Natural killer cell treated with Interleukin-12 subunit alpha and Interleukin-12 subunit beta and Interleukin-15 and Interleukin-18, amount 100 ng/mL, for 72 hours (primary cell): ENCODE measurements at places on chromosomes 3 and 15. TPM values are rescaled to one million over a fixed set of nuclear protein-coding genes. Genes with fewer than 3 reads are reported as not detected.

DNA sequence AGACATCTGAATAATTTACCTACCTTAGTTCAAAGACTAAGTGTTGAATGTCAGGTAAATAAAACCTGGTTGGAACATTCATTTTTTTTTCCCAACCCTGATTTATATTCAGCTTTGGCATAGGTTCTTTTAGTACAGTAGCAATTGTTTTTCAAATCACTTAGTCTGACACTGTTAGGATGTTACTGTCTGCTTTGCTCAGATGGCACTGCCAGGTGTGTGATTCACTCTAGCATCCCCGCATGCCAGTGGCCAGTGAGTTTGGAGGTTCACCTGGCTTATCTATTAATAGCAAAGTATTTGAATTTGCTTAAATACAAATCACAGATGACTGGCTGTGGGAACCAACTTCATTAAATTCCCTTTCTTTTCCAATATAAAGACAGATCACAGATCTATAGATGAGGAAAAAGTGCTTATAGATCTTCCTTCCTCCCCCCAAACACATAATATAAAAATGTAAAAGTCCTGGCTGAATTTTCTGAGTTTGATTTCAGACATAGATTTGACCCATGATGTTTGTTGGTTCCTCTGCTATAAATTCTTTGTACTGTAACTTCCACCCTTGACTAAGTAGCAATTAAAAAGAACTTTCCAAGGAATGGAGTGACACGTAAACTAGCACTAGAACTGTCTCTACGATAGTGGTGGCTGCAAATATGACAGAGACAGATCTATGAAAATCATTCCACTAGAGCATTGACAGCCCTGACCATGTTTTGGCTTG, 3.9 kb downstream of the THBS1 start:
- no peak for DNase-seq

- no peak for DNase-seq
Measured at GRCh38 chr3:48996640-48997039, 6.6 kb downstream of the P4HTM start.

- peak; percentile 54 for DNase-seq
Measured at GRCh38 chr3:123287962-123288302, 86.2 kb downstream of the SEC22A start.

GRCh38 chr3:45566196-45566595, 28.4 kb upstream of the LIMD1 start:
- no peak for DNase-seq

- no peak for DNase-seq
Measured at GRCh38 chr3:58557491-58557890, 19.7 kb downstream of the FAM107A start.

GRCh38 chr15:99279827-99280226, 28.5 kb downstream of the LRRC28 start:
- no peak for DNase-seq

GRCh38 chr15:34336231-34336990, 1.2 kb downstream of the SLC12A6 start:
- no peak for DNase-seq

- DNase-seq, result no peak
Measured at GRCh38 chr3:177013681-177014280, 183.5 kb downstream of the TBL1XR1 start.

GRCh38 chr3:10350324-10350985, 29.5 kb upstream of the SEC13 start:
- DNase-seq, result no peak

DNA sequence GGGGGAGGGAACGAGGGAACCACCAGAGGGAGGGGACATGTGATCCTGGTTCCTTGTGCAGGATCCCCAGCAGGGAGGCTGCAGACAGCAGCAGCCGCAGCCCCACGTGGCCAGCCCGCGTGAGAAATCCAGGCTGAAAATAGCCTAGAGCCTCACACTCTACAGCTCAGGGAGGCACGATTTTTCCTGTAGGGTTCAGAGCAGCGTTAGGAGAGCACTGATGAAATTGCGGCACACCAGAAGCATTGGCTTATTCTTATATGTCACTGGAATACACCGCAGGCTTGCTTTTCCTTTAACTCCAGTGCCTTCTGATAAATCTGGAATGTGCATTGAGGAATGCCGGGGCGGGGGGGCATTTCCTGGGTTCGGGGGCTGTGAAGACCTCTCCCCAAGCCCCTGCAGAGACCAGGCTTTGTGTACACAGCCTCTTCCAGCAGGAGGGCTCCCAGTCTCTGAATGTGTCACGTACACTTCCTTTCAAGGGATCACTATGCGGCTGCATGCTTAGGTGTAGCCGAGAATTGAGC, 193.0 kb downstream of the ATP10A start:
- no peak for DNase-seq

- DNase-seq, result no peak
Measured at GRCh38 chr15:98722209-98722608, 73.9 kb downstream of the IGF1R start.

DNA sequence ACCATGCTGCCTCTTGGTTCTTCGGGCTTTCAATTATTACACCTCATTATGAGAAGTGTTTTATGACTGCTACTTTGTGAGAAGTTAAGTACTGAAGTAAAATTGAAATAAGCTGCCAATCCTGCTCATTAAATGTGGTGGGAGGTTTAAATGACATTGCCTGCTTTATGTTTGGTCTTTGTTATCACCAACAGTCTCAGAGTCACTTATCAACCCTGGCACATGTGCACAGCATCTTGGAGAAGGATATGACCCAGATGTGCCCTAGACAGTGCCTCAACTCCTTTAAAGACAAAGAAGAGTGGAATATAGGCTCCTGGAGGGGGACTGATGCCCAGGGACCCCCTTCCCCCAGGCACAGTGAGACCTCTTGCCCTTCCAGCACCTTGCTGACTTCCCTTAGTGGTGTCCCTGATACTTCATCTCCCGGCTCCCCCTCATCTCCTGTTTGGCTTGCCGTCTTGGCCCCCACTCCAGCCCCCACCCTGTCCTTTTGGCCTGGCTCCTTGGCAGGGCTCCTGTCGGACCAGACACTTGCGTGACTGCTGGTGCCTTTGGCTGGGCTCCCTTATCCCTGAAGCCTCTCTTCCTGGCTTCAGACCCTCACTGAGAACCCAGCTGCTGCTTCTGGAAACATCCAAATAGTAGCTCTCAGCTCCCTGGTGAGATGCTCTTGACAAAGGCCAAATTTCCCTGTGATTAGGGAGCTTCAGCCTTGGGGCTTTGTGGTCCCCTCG, 39.8 kb downstream of the ARHGAP31 start:
- DNase-seq, result no peak

- no peak for DNase-seq
Measured at GRCh38 chr3:88090681-88091080, 31.6 kb downstream of the ZNF654 start.

- DNase-seq, result peak; percentile 67
Measured at GRCh38 chr3:194633349-194634004, at the start of gene TMEM44. Gene TMEM44, minus strand, starts transcription at chr3:194633419. Its CDS starts 204 bp downstream, at chr3:194633215.

DNA sequence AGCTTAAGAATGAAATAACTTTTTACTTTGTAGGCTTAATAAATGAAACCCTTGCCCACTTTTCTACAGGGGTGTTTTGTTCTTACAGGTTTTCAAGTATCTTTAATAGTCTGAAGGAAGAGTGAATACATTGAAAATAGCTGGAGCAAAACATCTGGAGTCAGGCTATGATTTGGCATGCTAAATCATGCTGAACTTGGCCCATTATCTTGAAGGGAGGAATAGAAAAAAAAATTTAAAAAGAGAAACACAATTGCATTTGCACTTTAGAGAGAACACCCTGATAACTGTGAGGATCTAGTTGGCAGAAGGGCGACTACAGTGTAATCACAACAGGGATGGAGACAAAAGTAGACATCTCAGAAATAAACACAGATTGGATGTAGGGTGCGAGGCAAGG, 1.8 kb upstream of the IQGAP1 start:
- DNase-seq, result no peak

DNA sequence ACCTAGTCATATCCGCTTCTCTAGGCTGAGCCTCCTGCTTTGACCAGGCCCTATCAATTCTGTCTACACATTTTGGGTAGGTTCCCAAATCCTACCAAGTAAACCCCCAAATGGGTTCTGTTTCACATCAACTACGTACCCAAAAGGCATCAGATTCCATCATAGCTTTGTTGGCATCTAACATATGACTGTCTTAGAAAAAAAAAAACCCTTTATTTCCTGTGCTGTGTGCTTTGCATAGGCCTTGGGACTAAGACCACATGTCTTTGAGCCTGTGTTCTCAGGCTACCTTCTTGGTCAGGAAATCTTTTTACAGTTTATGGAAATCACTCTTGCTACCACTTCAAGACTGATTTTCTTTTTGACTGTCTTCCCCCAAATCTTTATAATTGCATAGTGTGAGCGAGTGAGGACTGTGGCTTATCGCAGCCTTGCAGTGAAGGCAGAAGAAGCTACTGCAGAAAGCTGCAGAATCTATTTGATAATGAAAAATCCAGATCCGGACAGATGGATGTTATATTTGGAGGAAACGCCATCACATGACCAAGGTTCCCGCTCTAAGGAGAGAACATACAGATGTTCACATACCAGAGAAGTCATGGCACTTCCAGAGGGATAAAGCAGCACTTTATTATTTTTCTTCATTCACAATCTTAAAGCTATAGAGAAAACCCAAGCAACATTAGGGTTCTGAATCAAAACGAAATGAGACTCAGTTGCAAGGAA, 111.2 kb downstream of the EOMES start:
- no peak for DNase-seq

DNA sequence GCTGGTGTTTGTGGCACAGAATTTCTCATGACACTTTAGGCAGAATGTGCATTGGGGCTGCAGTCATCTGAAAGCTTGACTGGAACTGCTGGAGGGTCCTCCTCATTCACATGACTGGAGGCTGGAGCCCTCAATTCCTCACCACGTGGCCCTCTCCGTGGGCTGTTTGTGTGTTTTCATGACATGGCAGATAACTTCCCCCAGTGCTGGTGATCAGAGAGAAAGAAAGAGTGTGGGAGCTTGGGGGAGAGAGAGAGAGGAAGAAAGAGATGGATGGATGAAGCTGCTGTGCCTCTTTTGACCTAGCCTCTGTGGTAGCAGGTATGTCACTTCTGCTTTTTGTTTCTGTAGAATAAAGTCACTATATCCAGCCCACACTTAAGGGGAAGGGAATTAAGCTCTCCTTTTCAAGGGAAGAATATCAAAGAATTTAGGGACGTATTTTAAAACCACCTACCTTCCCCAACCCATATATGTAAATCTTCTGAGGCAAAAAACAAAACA, 169.6 kb upstream of the IL12A start:
- DNase-seq, result no peak

DNA sequence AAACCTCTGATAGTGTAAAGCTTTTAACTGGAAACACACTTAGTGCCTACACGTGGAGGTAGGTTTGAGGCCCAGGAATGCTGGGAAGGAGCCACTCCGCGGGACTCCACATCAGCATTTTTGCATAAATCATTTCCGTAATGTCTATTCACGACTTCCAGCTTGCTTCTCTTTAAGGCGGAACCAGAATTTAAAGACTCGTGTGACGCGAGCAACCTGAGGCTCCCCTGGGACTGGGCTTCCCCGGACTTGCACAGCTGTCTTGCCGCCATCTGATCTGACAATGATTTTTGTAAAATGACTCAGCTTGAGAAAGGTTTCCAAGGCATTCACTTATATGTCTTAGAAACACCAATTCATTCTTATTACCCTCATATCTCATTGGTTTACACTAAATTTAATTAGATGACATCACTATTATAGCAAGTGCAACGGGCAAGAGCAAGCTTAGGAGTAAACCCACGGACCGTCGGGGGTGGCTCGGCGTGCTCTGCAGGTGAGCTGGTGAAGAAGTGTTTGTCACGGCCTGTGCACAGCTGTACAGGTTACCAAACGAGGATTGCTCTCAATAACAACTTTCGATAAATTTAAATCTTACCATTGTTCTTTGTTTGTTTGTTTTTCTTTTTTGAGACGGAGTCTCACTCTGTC, 95.2 kb downstream of the CHSY1 start:
- DNase-seq, result peak; percentile 55

DNA sequence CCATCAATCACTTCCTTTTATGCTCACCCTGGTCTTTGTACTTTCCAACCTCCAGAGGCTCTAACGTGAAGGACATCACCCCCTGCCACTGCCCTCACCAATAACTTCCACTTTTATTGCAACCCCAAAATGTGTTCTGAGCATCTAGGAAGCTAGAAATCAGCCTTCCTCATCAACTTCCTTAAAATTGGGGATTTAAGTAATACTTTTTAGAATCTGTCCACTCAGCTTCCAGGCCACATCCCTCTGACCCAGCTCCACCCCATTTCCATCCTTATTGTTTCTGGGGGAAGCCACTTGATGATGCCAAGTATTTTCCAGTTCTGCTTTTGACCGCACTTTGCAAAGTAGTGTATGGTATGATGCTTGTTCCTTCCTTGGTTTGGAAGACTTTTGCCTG, 73.5 kb upstream of the XCR1 start:
- DNase-seq, result peak; percentile 26

DNA sequence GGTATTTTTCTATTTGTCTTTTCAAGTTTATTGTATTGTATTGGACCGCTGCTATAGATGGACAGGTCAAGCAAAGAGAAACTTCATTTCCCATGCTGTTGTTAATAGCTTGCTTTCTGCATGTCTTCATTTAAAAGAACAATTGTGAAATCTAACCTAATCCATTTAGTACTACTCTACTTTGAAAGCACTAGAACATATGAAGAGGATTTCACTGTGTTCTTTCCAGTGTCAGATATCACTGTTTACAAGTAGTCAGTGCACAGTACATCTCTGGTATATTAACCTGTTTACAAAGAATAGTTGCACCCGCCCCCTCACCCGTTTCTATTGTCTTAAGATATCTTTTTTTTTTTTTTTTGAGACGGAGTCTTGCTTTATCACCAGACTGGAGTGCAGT, 21.8 kb upstream of the EDEM1 start:
- no peak for DNase-seq

DNA sequence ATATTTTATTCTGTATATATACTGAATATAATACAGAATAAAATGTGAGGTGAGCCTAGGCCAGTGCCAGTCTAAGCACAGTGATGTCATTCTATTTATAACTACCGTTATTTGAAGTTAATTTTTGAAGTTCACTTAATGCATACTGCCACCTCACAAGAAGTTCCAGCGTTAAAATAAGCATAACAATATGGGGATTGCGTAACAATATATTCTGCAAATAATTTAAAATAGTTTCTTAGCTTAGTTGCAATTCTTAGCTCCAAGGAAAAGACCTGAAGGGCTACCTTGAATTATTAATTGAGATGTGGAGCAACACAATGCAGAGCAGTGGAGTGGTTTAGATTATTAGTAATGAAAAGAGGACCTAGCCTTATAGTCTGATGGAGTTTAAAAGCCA, 390.5 kb upstream of the ROBO1 start:
- no peak for DNase-seq

DNA sequence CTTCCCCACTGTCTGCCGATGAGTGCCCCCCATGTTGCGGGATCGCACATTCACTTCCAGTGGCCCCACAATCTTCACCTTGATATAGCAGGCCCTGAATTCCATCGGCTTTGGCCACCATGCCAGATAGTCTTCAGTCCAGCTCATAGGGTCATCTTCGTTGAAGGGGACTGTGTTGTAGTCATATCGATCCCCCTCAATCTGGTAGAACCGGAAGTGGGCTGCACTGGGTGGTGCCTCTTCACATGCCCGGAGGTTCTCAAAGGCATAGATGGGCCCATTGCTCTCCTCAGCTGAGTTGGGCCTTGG, 12.1 kb upstream of the CLPX start:
- DNase-seq, result no peak

- no peak for DNase-seq
Measured at GRCh38 chr3:182248349-182248880, 536.7 kb downstream of the SOX2 start.

The TRPM1 gene
- total RNA-seq, result not detected

The SSUH2 gene
- not detected for total RNA-seq

The SEMA3G gene
- total RNA-seq, result not detected

The NMNAT3 gene
- total RNA-seq, result 5.0 TPM

The POLG gene
- 184 TPM for total RNA-seq

The SPATA12 gene
- not detected for total RNA-seq

The SHC4 gene
- 0.57 TPM for total RNA-seq

The MORC1 gene
- total RNA-seq, result not detected

The NME9 gene
- total RNA-seq, result not detected

The RETNLB gene
- not detected for total RNA-seq
